Hippocampal formation (tissue), 2 donors: ENCODE measurements at places on chromosomes 11 and 22.
A peak's percentile ranks its signal among the peaks of the same experiment; 100 is the strongest.

DNA sequence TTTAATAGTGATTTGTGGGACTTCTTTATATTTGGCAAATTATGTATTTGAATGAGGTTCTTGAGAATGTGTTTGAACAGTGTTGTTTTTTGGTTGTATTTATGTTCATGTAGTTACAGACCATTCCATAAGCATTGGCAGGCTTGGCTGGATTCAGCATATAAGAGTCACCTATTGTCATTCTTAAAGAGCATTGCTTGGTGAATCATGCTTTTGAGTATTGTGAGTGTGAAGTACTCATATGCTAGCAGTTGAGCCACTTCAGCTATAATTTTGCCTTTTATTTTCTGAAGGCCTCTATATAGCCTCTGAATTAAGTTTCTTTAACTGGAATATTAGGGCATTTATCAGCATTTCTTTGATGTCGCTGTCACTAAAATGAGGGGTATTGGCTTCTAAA is 110.0 kb upstream of the GAL start:
- no peak for DNase-seq

DNA sequence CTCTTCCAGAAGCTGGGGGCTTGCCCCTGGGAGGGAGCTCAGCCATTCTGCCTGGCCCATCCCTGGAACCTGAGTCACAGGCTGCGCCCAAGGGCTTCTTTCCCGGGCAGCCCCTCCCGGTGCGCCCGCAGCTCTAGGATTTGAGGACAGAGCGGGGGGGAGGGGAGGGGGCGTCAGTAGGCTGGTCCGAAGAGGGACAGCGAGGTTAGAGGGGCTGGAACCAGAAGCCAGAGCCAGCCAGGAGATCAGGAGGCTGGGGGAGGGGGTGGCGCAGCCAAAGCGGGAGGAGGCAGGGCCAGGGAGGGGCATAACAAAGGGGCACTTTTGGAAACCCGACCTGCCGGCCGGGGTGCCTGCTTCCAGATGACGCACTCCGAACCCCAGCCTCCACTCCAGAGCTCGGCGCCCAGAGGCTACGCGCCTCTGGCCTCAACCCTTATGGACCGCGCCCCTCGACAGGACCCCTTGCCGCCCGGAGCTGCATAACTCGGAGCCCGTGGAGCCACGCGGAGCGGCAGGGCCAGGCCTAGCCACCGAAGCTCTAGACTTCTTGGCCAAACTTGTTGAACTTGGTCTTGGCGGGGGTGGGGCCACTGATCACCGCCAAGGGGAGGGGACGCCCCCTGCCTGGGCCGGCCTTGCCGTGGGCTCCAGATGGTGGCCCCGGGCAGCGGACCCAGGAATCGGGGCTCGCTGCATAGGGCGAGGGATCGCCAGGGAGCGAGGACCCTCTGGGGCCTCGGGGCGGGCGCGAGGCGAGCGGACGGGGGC is 744 bp downstream of the PACSIN3 start:
- no peak for DNase-seq

DNA sequence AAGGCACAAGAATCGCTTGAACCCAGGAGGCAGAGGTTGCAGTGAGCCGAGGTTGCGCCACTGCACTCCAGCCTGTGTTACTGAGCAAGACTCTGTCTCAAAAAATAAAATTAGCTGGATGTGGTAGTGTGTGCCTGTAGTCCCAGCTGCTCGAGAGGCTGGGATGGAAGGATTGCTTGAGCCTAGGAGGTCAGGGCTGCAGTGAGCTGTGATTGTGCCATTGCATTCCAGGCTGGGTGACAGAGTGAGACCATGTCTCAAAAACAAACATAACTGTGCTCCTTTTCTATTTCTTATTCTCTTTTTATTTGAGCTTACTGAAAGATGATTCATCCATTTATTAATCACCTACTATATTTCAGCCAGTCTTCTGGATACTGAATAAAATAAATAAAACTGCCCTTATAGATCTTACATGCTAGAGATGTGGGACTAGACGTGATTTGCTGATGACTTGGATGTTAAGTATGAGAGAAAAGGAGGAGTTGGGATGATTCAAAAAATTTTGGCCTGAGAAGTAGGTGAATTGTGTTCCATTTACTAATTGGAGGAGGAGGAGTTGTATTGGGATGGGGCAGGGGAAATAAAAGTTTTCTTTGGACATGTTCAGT is 18.0 kb downstream of the PAAF1 start:
- DNase-seq, result no peak

- peak; percentile 32 for DNase-seq
These were observed 34.7 kb downstream of the PARVA start for GRCh38 chr11:12411806-12412727.

GRCh38 chr22:41247703-41248102 is 7.0 kb upstream of the CHADL start:
- DNase-seq, result no peak

DNA sequence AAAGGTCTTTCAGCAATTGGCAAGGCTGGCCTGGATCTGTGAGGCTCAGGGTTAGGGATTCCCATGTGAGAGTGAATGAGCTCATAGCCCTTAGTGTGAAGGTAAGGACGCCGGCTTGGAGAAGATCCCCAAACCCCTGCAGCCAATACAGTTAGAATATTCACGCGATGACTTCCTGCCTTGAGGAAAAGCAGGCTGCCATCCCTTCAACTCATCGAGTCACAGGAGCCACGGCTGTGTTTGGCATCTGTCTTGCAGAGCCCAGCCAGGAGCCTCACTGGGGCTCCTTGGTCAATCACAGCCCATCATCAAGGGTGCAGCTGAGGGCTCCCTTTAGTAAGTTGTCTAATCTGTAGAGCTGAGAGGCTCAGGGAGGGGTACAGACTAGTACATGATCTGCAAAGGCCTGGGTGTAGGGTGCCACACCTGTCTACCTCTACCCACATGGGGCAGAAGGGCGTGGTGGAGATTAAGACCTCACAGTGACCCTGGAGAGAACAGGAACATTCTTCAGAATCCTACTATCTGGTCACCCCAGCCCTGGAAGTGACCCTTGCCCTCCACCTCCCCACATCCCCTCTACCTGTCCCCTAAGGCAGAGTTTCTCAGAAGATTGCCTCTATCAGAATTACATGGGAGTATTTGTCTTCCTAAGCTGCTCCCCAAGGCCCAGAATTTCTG is 18.5 kb downstream of the IL10RA start:
- DNase-seq, result no peak

- no peak for DNase-seq
These were observed 295.2 kb downstream of the GUCY1A2 start for GRCh38 chr11:106723071-106723470.

DNA sequence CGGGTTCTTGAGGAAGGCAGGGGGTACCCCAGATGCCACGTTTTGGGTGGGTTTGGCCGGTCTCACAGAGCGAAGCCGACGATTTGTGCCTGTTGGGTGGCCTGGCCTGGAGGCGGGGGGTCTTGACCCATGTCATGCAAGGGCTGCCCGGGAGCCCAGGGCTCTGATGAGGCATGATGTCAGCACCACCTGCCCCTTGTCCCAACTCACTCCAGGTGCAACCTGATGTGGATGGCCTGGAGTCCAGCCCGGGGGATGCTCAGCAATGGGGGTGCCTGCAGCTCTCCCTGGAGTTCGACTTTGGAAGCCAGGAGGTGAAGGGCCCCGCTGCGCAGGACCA is 851 bp downstream of the SYT8 start:
- no peak for DNase-seq

GRCh38 chr22:45639747-45640102 is 31.9 kb upstream of the ATXN10 start:
- no peak for DNase-seq

GRCh38 chr22:50720301-50721256 is 17.4 kb upstream of the ACR start:
- DNase-seq, result no peak

DNA sequence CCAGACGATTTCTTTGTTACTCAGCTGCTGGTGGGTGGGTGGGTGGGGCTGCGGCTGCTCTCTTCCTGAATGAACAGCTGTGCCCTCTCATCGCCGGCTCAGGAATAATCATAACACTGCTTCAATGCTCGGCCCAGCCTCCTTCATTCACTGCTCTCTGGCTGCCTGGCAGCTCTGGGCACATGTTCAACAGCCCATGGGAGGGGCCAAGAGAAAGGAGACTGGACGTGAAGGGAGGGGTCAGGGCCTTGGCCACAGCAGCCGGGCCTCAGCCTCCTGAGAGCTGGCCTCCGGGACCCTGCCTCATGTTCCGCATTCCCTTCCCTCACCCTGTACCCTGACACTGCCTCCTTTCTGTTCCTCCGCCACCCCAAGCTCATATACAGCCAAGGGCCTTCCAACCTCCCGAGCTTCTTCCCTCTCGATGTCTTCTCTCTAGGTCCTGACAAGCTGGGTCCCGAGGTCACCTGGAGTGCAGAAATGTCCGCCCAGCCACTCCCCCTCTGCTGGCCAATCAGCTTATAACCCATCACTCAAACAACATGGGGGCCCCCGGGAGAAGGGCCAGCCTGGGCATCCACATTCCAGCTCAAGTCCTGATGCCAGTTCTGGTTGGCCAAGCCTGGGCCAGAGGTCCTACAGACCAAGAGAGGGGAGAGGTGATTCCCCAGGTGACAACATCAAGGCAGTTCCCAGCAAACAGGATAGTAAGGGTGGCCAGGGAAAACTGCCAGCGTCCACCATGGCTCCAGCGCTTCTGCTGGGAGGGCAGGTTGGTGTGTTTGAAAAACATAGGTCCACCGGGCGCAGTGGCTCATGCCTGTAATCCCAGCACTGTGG is 3.2 kb upstream of the CSDC2 start:
- DNase-seq, result peak; percentile 47

GRCh38 chr11:103619938-103620337 is 416.5 kb upstream of the DDI1 start:
- DNase-seq, result peak; percentile 10

GRCh38 chr11:57150454-57150917 is 31.3 kb upstream of the LRRC55 start:
- DNase-seq, result no peak

GRCh38 chr11:94151903-94152677 is 23.4 kb downstream of the PANX1 start:
- no peak for DNase-seq

DNA sequence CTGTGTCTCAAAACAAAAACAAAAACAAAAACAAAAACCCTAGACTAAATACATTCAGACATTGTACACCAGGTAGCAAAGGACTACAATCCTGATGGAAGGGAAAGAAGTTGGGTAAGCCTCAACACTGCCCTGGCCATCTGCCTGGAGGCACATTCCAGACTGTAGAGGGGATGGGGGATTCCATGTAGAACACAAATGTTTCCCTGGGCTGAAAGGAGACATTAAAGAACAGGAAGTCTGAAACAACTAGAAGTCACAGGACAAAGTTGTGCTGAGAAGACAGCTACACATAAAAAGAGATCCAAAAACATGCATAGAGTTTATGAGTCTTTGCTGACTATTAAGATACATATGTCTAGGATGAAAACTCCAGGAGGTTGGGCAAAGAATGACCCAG is 83.9 kb downstream of the RRAS2 start:
- no peak for DNase-seq

- no peak for DNase-seq
These were observed 4.9 kb downstream of the HTATIP2 start for GRCh38 chr11:20368438-20368837.

- DNase-seq, result no peak
These were observed 177.9 kb downstream of the ETS1 start for GRCh38 chr11:128409476-128409875.

DNA sequence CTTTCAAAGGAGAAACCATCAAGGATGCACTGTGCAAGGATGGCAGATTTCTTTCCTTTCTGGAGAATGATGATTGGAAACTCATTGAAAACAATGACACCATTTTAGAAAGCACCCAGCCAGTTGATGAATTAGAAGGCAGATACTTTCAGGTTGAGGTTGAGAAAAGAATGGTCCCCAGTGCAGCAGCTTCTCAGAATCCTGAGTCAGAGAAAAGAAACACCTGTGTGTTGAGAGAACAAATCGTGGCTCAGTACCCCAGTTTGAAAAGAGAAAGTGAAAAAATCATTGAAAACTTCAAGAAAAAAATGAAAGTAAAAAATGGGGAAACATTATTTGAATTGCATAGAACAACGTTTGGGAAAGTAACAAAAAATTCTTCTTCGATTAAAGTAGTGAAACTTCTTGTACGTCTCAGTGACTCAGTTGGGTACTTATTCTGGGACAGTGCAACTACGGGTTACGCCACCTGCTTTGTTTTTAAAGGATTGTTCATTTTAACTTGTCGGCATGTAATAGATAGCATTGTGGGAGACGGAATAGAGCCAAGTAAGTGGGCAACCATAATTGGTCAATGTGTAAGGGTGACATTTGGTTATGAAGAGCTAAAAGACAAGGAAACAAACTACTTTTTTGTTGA is 9.8 kb downstream of the FAM111A start:
- DNase-seq, result no peak

GRCh38 chr11:122923302-122923701 is 40.7 kb downstream of the JHY start:
- no peak for DNase-seq

GRCh38 chr11:105612771-105613170 is 2.9 kb downstream of the GRIA4 start:
- no peak for DNase-seq
